Activated CD4-positive, CD25-positive, alpha-beta regulatory T cell (primary cell): ENCODE measurements at places on chromosomes 7 and 10.

GRCh38 chr10:16519908-16520861 is 1.5 kb downstream of the C1QL3 start:
- DNase-seq: no peak

DNA sequence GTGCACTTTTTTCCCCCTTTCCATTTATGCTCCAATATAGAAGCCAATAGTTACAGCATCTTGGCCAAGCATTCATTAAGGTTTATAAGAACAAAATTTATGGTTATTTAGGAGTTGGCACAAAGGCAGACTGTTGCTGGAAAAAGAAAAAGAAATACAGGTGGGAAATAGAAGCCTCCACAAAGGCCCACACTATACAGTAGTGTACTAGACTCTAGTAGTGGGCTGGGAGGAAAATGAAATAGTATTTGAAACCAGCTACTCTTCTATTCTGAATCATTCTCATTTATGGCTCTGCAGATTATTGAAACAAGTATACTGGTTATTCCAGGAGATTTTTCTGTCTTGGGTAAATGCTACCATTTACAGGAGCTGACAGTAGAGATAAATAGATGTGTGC is 80.9 kb upstream of the CDK6 start:
- DNase-seq: no peak

DNA sequence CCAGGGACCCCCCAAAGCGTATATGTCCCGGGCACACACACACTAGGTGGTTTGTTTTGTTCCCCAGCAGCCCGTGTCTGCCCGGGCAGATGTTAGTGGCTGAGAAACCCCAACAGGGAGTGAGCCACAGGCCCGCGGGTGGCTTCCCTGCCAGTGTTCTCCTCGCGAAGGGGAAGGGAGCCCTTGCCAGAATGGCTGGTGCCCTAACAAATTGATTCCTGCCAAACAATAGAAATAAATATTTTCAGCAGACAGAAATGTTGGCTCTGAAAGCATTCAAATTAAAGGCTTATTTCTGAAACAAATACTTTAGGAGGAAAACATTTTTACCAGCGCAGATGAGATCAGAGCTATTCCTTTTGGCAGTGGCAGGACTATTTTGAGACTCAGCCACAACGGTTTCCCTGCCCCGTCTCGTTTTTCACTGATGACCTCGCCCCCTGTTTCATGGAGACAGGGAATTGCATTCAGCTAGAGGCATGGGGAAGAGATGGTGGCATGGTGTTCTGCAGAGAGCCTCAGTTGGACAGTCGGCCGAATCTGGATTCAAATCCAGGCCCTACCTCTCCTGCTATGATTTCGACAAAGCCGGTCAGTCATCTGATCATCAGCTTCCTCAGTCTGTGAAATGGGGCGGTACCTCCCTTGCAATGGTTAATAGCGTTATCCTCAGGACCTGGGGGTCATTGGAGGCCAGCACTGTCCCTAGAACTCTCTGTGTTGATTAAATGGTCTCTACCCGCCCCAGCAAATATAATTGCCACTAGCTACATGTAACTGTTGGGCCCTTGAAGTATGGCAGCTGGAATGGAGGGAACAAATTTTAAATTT is 84.5 kb downstream of the CUX1 start:
- no peak for DNase-seq

- no peak for DNase-seq
Observed at GRCh38 chr7:48245751-48246472, 74.7 kb downstream of the ABCA13 start.

- DNase-seq: no peak
Observed at GRCh38 chr7:8211725-8212096, 50.3 kb downstream of the ICA1 start.

DNA sequence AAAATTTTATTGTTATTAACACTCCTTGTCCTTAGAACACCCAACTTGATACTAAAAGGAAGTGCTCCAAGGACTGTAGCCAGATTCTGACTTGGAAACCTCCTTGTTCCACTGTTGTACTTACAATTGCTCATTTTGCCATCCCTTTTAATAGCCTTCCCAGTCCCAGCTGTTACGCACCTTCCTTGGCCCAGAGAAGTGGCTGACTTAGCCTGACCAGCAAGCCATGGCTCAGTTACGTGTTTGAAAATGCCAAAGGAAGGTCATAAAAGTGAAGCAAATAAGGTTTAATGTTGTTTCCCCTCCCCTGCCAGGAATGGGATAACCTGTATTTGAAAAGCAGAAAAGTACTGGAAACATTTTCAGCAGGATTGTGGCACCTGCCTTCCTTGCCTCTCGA is 3.7 kb upstream of the ANKRD1 start:
- no peak for DNase-seq

GRCh38 chr10:35497909-35498308 is 107.2 kb upstream of the GJD4 start:
- DNase-seq: no peak

DNA sequence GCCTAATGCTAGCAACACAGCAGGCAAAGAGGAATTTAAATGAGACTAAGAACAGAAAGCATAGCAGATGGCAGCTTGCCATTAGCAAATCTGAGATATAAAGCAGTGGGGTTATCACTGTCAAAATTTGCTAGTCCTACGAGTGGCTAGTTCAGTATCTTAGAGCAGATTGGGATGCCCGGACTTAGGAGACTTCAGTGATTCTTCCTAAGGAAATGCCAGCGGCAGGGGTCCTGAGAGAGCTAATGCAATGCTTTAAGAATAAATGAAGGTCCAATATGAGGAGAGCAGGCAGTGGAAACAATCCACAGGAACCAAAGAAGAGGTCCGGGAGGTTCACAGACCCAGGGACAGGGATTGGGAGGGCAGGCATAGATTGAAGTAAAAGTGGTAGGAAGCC is 169.3 kb upstream of the NPSR1 start:
- DNase-seq: no peak
